ENCODE measurements at places on chromosomes 5 and 9.

DNA sequence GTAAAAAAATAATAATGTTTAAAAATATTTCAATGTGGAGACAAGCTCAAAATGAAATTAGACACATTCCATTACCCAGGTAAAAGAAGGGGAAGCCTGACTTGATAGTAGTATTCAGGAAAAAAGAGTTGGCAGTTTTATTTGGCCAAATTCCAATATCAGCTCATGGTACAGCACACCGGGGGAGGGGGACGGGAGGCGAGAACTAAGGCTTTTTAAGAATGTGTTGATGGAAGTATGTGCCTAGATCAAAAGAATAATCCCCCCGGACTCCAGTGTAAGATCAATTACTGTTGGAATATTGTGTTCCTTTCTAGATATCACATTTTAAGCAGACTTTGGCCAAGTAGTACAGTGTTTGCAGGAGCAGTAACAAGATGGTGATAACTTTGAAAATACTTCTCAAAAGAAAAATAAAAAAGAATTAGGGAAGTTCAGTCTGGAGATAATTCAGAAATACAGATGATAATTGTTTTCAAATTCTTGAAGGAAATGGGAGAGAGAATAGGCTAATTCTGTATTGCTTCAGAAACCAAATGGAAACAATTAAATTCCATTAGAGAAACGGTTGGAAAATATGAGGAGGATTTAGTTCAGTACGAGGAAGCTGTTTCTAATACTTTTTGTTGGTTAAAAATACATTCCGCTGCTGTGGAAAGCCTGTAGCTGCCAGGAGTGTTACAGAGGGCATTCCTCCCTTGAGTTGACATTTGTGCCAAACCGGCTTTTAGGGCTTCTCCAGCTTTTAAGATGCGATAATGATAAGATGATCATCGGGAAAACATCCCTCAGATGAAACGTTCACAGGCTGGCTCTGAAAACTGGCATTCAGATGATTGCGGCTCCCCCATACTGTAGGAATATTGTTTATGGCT is 98.1 kb upstream of the ERBIN start:
- DNase-seq = no peak

DNA sequence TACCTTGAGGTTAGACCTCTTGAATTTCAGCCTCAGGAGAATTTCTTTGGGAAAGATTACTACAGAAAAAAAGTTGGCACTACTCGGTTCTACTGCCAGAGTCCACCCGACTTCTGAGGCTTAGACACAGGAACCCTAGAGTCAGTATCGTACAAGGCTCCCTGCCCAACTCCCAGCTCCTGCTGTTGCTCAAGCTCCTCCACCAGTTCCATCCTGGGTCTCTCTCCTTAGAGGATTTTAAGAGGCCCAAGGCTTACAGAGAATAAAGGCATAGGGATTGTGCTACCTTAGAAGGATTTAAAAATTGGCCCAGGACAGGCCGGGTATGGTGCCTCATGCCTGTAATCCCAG is 29.0 kb upstream of the SSBP2 start:
- no peak for DNase-seq

DNA sequence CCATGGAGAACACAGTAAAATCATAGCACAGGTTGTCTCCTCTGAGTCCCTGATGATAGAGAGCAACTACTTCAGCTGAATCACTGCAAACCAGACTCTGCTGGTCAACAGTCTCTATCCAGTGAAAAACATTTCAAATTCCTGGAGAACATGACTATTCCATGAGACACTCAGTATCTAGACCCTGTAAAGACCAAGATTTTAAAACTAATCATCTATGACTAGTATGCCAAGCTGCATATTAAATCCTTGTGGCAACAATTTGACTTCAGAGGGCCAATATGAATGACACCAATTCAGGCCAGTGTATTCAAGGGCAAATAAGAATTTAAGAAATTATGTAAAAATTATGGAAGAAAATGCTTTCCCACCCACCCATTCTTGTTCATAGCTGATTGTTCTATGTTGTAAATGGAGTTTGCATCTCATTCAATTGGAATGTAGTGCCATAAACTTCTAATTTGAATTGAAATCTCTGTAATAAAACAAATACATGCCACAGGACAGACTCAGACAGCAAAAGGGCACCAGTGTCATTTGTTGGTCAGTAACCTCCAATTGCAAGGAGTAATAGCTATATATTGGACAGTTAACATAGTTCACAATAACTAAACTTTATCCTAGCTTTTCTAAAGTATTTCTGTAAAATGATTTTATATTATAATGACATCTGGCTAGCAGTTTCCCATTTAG is 80.1 kb upstream of the LPAR1 start:
- no peak for DNase-seq

DNA sequence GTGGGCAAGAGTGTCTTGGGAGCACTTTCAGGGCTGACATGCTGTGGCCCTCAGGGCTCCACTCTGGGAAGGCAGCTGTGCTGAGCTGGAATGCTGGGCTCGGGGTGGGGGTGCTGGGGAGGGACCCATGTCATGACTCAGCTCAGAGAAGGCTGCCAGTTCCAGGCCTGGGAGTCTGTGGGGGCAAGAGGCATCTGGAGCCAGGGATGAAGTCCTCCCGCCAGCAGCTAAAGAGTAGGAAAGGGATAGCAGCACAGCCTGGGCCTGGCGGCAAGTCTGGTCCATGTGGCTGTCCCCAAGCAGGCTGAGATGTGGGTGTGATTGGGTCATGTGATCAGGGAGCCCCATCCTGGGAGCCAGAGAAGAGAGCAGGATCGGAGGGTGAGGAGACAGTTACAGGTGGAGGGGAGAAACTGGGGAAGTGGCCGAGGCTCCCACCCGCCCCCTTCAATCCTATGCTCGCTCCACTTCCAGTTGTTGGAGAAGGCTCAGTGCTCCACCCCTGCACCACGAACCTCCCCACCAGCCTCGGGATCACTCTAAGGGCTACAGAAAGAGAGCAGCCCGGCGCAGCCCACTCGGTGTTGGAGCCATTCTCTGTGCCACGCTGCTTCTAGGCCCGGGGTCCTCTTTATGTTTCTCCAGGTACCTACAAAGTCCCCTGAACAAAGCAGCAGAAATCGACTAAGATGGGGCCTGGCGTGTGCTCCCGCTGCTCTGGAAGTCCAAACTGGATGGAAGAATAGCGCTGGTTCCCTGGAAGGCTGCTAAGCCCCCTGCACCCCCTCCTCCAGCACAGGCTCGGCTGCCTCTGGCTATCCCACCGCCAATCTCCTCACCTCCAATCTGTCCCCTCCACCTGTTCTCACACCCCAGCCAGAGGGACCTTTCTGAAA is 12.0 kb downstream of the PDGFRB start:
- no peak for DNase-seq

- DNase-seq = no peak
Observed at GRCh38 chr9:129677456-129677855, 12.0 kb downstream of the PRRX2 start.

- no peak for DNase-seq
Observed at GRCh38 chr9:80699511-80699998, 989.8 kb downstream of the TLE1 start.

- no peak for DNase-seq
Observed at GRCh38 chr5:27269766-27270165, 231.4 kb upstream of the CDH9 start.

- DNase-seq = no peak
Observed at GRCh38 chr9:84493284-84493947, 152.9 kb upstream of the SLC28A3 start.

GRCh38 chr5:158747816-158748432 is 351.8 kb downstream of the EBF1 start:
- DNase-seq = no peak

- no peak for DNase-seq
Observed at GRCh38 chr9:110869931-110870330, 168.3 kb downstream of the LPAR1 start.

- no peak for DNase-seq
Observed at GRCh38 chr9:87564791-87565241, 67.1 kb downstream of the DAPK1 start.

DNA sequence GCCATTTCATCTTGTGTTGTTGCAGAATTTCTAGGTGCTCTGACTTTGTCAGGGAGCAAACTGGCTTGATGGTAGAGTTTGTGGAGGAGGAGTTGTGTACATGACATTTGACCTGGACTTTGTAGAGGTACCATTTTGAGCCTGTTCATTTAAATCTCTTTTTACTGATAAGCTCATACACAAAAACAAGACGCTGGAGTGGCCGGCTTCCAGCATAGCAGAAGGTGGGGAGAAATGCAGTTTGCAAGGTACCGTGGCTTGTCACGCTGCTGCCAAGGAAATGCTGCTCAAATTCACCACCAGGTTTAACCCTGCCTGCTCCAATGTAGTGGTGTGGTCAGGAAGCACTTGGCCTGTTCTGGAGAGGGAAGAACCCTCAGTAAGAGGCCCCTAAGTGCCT is 18.9 kb upstream of the IQGAP2 start:
- no peak for DNase-seq

DNA sequence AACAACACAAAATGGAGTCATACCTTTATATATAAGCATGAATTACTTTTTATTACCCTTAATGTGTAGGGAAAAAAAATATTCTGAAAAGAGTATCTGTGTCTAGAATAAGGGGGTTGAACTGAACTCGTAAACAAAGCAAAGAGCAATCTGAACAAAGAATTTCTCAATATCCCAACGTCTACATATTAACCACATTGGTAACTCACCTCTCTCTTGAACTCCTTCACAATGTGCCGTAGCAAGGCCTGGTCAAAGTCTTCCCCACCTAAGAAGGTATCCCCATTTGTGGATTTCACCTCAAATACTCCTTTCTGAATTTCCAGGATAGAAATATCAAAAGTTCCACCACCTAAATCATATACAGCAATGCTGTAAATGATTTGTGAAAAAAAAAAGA is 8.4 kb downstream of the HSPA9 start:
- no peak for DNase-seq

- DNase-seq = no peak
Observed at GRCh38 chr5:79396265-79396664, 117.7 kb downstream of the HOMER1 start.

DNA sequence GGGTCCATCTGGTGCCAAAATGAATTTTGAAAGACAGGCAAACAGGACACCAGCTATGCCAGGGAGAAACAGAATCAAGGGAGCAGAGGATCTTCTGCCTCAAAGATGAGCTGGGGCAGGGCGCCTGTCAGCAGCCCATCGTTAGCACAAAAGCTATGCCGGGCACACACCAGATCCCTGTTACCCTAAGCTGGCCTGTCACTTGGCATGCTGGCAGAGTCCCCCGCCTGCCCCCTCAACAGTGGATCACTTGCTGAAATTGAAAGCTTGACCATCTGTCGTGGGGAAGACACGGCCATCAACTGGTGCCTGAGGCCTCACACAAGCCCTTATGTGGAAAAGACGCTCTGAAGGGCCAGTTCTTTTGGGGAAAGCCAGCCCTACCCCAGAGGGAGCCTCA is 256.4 kb downstream of the EBF1 start:
- no peak for DNase-seq

DNA sequence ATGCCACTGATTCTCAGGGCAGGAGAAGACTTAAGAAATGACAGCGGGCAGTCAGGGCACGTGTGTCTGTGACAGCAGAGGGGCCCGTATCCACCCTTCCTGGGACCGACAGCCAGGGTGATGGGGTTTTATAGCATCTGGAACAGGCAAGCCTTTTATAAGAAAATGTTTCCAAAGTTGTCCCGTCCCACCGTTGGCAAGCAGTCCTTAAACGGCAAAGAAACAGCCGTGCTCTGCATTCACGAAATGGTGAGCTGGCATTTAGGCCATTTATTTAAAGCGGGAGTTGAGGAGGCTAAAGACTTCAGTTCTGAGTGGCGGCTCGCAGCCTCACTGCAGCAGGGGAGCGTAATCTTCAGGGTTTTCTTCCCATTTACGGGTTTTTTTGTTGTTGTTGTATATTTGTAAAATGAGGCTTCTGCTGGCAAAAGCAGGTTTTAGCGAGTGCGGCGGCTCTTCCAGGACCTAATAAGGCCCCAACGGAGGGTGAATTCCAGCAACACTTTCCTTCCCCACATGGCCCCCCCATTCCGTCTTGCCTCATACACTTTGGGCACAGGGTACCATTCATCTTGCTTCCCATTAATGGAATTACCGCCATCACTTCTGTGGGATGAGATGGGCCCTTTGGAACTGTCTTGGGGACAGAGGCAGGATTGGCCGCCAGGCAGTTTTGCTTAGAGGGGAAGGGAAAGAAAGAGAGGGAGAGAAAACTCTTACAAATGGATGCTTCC is 15.8 kb downstream of the NEK6 start:
- DNase-seq = no peak

All from stimulated activated CD4-positive, alpha-beta T cell treated with anti-CD3 and anti-CD28 coated beads, Interleukin-15, amount 100 ng/mL, for 1 hour (primary cell).